Effector memory CD8-positive, alpha-beta T cell (primary cell): ENCODE measurements at places on chromosomes 5 and 9.

- DNase-seq = no peak
These were observed 129.7 kb downstream of the DAB2IP start for GRCh38 chr9:121781145-121781548.

- no peak for DNase-seq
These were observed 222.5 kb upstream of the TAS2R1 start for GRCh38 chr5:9852671-9853070.

GRCh38 chr9:136742591-136743391, at the start of gene LCN10:
LCN10 (minus strand) TSS chr9:136742940; CDS start chr9:136742903, 37 bp downstream.
- DNase-seq = no peak

DNA sequence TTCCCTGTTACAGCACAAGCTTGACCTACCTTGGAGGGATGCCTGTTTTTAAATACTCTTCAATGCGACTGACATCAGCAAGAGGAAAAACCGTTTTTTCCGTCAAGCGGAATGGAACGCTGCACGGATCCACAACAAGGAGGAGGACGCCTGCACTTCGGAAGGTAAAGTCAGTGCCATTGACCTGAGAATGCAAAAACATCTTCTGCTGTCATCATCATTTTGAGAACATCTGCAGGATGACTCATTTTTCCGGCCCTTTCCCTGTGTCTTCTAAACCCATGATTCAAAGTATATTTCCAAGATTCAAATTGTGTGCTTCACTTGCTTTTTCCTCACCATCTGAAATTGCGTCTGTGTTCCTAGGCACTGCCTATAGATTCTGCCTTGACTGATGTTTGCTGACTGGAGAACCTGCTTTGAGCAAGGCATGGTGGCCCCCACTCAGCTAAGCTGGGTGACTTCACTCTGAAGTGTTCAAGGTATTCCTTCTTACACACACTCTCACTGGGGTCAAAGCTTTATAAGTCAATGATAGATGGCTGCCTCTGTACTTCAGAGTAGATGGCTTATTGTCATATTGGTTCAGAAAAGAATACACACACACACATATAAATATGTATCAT, 78.1 kb downstream of the CEMIP2 start:
- no peak for DNase-seq

DNA sequence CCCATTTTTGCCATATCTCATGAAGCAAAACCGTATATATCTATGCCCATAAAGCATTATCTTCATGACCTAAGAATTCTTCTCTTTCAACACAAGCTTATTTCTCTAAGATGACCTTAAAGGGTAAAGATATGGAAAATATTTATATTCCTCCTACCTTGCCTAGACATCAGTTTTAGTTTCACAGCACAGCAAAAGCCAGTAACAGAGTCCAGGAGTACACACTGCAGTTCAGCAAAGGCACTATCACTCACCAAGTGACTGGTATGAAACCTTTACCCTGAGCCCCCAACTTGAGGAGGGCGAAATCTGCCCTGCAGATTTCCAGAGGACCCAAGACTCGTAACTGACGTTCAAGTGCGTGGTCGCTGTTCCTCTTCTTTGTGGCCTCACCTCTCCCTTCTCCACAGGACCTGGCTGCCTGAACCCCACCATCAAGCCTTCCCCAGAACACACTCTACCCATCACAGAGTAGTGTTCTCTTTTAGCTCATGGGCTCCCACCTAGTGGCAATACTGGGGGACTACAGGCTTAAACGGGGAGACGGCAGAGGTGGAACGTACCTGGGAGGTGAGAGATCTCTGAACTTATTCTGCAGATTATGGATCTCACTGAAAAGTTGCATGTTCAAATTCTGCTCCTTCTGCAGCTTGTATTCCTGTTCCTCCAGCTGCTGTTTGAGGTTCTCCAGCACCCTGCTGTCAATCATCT, 141.0 kb downstream of the CDK5RAP2 start:
- no peak for DNase-seq

GRCh38 chr5:74200560-74200959, 440.0 kb downstream of the ENC1 start:
- DNase-seq = no peak

DNA sequence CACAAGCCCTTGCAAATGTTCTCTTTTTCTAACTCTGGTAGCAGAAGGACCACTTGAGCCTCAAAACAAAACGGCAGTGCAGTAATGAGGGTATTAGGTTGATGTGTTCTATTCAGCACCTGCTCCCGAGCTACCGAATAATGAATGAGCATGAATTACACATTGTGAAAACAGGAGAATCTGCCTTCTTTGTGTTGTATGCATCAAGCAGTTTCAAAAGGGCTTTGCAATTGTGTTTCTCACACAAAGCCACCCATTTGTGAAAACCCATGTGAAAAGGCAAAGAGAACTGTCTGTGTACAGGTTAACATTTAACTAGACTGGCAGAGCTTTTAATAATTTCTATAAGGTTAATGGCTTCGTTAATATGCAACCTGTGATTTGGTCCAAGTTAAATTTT, 97.8 kb downstream of the STK32A start:
- DNase-seq = no peak

GRCh38 chr5:9361835-9362234, 184.0 kb downstream of the SEMA5A start:
- DNase-seq = no peak

DNA sequence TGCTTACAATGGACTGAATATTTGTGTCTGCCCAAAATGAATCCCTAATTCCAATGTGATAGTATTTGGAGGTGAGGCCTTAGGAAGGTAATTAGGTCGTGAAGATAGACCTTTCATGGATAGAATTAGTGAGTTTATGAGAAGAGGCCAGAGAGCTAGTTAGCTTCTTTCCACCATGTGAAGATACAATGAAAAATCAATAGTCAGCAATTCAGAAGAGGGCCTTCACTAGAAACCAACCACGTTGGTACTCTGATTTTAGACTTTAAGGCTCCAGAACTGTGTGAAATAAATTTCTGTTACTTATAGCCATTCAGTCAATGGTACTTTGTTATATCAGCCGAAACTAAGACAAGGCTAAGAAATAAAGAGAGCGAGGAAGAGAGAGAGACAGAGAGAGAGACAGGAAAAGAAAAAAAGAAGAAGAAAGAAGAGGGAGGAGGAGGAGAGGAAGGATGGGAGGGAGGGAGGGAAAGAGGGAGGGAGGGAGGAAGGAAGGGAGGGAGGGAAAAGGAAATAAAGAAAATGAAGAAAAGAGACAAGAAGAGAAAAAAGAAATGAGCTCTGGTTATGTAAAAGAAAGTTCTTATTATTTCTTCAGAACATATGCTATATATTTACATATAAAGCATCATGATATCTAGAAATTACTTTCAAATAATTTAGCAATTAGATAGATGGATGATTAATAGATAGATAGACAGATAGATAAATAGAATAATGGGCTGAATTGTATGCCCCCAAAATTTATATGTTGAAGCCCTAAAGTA, 1725.3 kb downstream of the EFNA5 start:
- DNase-seq = no peak
